ENCODE measurements at places on chromosomes 6 and 20. TPM values are rescaled to one million over a fixed set of nuclear protein-coding genes. Genes with fewer than 3 reads are reported as not detected.

The HAO1 gene
- total RNA-seq = not detected

- peak; percentile 73 for DNase-seq
- H3K4me3 ChIP-seq = no peak overlapping the region
- H3K4me1 ChIP-seq = peaks cover 20% of the 10 kb centered on the region
- H3K27ac ChIP-seq = peak overlapping the region; percentile 92
These were observed 121.1 kb upstream of the HDGFL1 start for GRCh38 chr6:22448291-22448711.

DNA sequence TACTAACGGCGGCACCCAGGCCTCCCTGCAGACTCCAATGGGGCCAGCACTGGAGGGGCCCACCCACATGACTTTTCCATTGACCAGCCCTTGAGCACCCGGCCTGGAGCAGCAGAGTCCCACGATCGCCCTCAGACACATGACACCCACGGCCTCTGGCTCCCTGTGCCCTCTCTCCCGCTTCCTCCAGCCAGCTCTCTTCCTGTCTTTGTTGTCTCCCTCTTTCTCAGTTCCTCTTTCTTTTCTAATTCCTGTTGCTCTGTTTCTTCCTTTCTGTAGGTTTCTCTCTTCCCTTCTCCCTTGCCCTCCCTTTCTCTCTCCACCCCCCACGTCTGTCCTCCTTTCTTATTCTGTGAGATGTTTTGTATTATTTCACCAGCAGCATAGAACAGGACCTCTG is 26.1 kb upstream of the FANCE start:
- no peak overlapping the region for H3K27ac ChIP-seq

DNA sequence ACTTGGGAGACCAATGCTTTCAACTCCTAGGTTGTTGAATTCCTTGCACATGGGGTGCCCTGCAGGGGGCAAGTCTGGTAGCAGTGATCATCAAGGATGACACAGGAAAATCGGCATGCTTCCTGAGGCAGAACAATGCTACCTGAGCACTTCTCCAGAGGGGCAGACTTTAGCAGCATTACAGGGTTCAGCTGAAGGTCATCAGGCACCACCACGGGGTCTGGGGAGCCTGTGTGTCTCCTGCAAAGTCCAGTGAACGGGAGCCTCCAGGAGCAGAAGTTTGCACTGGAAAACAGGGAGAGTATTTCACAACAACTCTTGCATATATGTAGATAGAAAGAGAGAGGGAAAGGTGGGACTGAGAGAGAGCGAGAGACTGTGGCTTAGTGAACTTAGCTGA is 10.2 kb downstream of the VSX1 start:
- DNase-seq = no peak
- no peaks in the 10 kb centered on the region for H3K4me1 ChIP-seq
- no peaks in the 10 kb centered on the region for H3K36me3 ChIP-seq

DNA sequence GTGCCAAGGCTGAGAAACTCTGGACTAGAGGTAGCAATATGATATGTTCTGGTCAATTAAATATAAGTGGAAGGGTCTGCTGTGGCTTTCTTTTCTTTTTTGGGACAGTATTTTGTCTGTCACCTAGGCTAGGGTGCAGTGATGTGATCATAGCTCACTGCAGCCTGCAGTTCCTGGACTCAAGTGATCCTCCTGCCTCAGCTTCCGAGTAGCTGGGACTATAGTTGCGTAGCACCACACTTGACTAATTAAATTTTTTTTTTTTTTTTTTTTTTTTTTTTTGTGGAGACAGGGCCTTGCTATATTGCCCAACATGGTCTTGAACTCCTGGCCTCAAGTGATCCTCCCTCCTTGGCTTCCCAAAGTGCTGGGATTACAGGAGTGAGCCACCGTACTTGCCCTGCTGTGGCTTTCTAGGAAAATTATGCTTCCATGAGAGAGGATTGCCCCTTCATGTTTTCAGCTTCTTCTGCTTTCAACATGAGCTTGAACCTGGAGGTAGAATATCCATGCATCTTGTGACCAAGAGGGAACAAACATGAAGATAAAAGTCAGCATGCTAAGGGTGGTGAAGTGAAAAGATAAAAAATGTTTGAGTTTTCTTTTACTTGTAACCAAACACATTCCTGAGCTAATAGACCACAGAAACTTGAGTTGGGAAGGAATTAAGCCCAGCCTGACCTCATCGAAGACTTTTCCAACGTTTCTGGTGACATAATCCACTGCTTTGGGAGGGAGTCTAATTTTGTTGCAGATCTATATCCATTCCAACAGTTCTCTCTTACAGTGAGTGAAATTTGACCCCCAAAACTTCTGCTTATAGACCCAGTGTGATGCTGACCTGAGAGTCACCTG is 75.1 kb downstream of the CARMIL1 start:
- no peak overlapping the region for H3K4me3 ChIP-seq
- H3K27ac ChIP-seq = peak overlapping the region; percentile 31
- H3K4me1 ChIP-seq = peaks cover 8% of the 10 kb centered on the region
- no peaks in the 10 kb centered on the region for H3K36me3 ChIP-seq
- peak; percentile 86 for DNase-seq
- no peaks in the 10 kb centered on the region for H3K27me3 ChIP-seq

DNA sequence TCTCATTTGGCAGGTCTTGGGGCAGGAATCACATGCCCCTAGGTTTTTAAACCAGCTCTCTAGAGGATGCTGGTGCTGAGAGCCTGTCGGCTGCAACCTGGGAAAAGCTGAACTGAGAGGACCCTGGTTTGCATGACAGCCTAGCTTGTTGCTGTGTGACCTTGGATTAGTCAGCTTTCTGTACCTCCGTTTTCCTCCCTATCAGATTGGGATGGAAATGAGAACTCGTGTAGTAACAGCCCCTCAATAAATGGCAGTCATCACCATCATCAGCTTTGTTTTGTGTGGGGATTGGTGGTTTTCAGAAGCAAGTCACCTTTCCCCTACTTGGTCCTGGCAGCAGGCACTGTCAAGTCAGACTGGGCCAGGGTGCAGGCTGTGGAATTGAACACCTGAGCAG is 75.2 kb upstream of the MYL9 start:
- no peak for DNase-seq
- no peak overlapping the region for H3K4me3 ChIP-seq
- H3K36me3 ChIP-seq = peaks cover 11% of the 10 kb centered on the region
- no peaks in the 10 kb centered on the region for H3K27me3 ChIP-seq
